Mucosa of descending colon (tissue), 3 donors: ENCODE measurements at places on chromosomes 7 and 10.

GRCh38 chr10:50992972-50993766 lies 81.1 kb upstream of the PRKG1 start:
- DNase-seq, result peak; percentile 51

DNA sequence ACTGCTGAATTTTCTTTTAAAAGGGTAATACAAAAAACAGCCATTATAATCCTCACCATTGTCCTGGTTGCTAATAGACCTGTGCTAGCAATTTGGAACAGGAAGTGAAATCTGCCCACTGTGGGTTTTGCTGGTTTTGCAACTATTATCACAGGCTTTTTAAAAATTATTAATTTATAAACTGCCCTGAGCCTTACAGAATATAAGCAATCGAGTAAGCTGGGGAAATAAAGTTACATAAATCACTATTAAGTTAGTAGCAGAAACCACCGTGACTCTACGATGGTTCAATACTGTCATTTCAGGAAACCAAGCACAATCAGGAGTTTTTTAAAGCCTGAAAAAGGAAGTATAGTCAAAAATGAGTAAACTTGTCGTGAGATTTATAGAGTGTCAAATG lies 62.3 kb downstream of the TMEM26 start:
- DNase-seq, result no peak

DNA sequence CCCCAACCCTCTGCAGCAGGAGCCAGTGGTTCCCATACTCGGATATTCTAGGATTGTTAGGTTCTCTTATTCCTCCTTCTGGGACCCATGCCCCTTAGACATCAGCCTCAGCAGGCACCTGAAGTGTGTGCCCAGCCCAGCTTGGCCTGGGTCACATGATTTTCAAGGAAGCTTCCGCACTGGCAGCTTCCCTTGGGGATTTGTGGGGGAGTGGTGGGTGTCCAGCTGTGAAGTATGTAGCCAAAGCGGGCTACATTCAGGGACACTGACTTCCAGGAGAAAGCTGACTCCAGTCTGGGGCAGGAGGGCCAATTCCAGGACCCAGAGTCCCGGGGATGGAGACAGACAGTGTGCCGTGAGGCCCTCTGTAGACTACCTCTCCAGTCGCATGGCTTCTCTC lies 1.3 kb downstream of the LDB1 start:
- peak; percentile 55 for DNase-seq

DNA sequence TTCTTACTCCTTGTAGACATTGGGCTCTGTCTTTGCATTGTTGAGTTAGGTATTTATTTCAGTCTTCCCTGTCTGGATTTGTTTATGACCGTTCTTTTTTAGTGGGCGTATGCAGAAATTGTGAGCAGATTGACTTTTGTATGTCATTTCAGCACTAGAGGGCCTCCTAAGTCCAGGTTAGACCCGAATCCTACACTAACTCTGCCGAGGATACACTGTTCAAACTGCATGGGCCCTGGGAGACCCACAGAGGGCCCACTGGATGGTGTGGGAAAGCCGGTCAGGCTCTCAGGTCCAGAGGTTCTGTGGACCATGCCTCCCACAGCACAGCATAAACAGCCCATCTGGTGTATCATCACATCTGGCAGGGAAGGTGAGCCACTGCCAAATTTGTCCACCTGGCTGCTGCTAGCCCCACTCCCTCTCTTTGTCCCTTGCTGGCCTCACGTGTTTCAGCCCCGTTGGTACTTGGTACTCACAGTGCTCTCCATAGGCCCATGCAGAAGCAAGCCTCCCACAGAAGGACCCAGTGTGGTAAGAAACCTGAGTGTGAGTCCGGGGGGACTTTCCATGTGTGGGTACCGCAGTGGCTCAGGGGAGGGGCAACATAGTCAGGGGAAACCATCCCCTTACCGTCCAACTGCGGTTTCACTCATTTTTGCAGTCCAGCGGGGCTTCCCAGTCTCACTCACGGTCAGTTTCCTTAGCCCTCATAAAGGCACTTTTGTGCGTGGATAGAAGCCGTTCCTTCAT lies 112.8 kb downstream of the APBB1IP start:
- no peak for DNase-seq

GRCh38 chr7:149293338-149293737 lies 31.3 kb downstream of the ZNF783 start:
- DNase-seq, result no peak

- DNase-seq, result no peak
Measured at GRCh38 chr7:39527296-39527695, 38.9 kb upstream of the YAE1 start.

DNA sequence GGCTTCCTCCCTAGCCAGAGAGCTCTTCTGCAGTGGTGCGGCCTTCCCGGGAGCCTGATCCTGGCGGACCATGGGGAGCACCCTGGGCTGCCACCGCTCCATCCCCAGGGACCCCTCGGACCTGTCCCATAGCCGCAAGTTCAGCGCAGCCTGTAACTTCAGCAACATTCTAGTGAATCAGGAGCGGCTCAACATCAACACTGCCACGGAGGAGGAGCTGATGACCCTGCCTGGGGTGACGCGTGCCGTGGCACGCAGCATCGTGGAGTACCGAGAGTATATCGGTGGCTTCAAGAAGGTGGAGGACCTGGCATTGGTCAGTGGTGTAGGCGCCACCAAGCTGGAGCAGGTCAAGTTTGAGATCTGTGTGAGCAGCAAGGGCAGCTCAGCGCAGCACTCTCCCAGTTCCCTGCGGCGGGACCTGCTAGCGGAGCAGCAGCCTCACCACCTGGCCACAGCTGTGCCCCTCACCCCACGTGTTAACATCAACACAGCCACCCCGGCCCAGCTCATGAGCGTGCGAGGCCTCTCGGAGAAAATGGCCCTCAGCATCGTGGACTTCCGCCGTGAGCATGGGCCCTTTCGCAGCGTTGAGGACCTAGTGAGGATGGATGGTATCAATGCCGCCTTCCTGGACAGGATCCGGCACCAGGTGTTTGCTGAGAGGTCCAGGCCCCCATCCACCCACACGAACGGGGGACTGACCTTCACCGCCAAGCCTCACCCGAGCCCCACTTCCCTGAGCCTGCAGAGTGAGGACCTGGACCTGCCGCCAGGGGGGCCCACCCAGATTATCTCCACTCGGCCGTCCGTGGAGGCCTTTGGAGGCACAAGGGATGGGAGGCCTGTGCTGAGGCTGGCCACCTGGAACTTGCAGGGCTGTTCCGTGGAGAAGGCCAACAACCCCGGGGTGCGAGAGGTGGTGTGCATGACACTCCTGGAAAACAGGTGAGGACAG lies 1.5 kb downstream of the EEPD1 start:
- DNase-seq, result peak; percentile 60

DNA sequence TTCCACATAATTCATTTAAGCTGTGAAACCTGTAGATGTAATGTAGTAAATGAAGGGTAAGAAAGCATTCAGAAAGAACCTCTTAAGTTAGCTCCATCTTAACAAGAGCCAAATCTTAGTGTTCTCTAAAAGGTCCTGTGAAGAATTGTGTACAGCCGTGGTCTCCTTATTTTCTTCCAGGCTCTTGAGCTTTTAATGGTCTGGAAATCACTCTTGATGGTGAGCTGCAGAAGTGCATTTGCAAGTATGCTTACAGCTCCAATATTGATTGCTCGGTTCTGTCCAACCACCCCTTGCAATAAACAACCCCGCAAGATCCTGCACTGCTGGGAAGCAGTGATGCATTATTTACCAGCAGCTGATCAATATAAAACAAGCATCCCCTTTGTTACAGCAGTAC lies 690.8 kb upstream of the FZD8 start:
- no peak for DNase-seq

DNA sequence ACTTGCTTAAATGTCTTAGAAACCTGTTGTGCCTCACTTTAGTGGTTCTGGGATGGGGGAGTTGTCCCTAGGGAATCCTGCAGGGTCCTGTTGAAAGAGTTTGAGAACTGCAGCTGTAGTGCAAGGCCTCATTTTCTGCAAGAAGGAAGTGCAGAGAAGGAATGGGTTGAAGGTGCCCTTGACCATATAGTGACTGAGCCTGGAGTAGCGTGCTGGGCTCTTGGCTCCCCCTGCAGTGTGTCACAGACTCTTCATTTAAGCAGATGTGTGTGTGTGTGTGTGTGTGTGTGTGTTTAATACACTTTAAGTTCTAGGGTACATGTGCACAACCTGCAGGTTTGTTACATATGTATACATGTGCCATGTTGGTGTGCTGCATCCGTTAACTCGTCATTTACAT lies 92.2 kb downstream of the GRK5 start:
- no peak for DNase-seq

DNA sequence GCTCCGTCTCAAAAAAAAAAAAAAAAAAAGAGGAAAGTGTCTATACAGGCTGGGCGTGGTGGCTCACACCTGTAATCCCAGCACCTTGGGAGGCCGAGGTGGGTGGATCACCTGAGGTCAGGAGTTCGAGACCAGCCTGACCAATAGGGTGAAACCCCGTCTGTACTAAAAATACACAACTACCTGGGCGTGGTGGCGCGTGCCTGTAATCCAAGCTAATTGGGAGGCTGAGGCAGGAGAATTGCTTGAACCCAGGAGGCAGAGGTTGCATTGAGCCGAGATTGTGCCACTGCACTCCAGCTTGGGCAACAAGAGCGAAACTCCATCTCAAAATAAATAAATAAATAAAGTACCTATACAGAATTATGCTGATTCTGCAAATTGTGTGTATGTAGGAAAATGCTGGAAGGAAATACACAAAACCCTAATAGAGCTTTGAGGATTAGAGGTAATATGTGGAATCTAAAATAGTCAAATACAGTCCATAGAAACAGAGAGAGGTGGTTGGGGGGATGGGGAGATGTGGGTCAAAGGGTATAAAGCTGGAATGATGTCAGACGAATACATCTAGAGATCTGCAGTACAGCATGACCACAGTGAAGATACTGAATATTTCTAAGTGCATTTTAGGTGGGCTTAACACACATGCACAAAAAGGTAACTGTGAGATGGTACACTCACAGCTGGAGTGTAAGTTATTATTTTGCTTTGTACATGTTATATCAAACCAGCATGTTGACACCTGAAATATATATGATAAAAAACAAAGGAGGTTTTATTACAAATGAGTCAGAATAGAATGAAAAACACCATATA lies 174.5 kb upstream of the KLF14 start:
- no peak for DNase-seq

- no peak for DNase-seq
Measured at GRCh38 chr10:88379575-88379974, 203.5 kb downstream of the RNLS start.

- no peak for DNase-seq
Measured at GRCh38 chr7:5526100-5526905, 102.7 kb upstream of the TNRC18 start.

DNA sequence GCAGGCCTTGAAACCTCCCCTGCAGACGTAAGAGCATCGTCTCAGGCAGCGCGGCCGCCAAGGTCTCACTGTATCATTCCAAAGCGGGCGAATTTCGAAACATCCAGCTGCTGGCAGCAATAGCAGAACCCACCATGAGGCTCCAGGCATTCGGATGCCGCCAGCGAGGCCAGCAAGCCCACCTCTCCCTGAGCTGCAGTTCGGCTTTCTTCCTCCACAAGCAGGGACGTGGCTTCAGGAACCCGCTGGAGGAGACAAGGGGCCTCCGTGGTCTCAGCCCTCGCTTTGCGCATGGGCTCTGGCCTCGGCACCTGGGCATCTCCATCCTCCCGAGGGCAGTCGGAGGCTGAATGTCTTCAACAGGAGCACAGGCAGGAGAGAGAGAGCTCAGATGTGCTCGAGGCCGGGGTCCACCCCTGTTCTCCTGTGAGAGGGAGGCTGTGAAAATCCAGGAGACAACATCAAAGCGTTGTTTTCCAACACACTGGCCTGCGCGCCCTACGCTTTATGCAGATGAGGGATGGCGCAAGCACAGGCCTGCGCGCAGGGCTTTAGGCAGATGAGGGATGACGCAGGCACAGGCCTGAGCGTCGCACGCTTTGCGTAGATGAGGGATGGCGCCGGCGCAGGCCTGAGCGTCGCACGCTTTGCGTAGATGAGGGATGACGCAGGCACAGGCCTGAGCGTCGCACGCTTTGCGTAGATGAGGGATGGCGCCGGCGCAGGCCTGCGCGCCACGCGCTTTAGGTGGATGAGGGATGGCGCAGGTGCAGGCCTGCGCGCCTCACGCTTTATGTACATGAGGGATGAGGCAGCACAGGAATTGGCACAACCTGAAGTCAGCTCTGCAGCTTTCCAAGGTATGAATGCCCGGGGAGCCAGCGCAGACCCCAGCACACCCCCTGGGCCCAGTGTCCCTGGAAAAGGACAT lies 103.2 kb downstream of the WDR37 start:
- no peak for DNase-seq

- DNase-seq, result no peak
Measured at GRCh38 chr10:44253769-44254462, 131.0 kb downstream of the CXCL12 start.

GRCh38 chr7:74365322-74366022 lies 76.3 kb downstream of the CLIP2 start:
- DNase-seq, result peak; percentile 87

GRCh38 chr7:21844742-21845141 lies 101.0 kb downstream of the CDCA7L start:
- DNase-seq, result no peak

DNA sequence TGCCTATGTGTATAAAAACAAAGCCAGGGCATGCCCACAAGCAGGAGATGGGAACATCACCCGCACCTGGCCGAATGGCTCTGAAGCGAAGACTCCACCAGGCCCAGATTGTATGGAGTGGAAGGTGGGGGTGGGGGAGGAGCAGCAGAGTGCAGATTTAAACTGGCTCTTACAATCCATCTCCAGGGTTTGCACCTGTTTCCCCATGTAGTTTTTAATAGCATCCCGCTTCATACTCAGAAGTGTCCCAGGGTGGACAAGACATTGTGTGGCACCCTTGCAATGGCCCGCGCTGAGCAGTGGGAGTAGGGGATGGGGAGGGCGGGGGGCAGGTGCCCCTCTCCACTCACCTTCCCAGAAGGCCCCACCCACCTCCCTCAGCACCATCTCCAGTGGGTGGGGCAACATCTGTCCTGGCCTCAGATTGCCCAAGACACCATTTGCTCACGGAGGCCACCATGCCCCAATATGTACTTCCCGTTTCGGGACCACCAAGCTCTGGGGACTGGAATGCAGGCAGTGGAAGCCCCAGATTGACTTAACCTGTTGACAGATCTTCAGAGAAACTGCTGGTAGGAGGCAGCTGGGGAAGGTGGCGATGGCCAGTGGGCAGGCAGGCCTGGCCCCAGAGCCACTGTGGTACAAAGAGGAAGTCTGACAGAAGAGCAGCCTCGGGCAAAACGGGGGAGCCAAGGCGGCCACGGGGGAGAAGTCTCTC lies 23.0 kb downstream of the VSIR start:
- DNase-seq, result peak; percentile 58

DNA sequence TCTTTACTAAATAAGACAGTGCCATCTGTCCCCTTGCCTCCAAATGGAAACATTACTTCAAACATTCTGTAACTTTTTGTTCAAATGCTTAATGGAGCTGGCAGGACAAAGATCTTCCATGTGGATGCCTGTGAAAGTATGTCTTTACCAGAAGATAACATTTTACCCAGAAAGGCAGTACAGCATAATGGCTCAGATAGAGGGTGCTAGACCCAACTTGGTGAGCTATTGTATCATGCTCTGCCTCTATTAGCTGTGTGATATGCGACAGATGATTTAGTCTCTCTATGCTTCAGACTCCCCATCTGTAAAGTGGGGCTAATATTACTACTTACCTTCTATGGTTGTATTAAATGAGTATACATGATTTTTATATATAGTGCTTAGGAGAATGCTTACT lies 8.8 kb upstream of the SMKR1 start:
- DNase-seq, result no peak
